ENCODE measurements at places on chromosomes 1 and 21. TPM values are rescaled to one million over a fixed set of nuclear protein-coding genes. Genes with fewer than 3 reads are reported as not detected.

The ERG gene
- not detected for total RNA-seq

DNA sequence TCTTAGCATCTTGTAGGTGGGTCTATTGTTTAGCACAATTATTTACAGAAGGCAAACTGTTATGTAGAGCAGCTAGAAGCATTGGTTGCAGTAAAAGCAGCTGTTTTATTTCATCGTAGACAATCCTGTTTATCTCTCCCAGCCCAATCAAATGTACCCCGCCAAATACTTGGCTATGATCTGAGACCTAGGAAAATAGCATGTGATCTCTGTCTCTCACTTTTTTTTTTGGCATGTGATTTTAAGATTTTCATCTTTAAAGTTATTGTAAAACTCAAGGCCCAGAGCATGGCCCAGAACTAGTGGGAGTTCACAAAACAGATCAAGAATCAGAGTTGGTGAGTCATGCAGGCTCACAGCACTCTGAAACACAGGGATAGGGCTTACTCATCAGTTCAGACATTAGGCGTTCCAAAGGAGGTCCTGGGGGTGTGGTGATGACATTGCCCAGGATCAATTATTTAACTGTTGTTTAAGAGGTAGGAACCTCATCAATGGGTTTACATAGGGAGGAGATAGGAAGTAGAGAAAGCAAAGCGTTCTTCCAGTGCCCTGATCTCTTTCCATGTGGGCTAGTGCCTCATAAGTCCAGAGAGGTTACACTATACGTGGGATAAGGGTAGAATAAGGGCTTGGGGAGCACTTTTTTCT is 40.2 kb downstream of the TBX19 start:
- no peak overlapping the region for H3K4me3 ChIP-seq
- peaks cover 17% of the 10 kb centered on the region for H3K4me1 ChIP-seq
- peak; percentile 92 for DNase-seq
- peak overlapping the region; percentile 26 for H3K27ac ChIP-seq

DNA sequence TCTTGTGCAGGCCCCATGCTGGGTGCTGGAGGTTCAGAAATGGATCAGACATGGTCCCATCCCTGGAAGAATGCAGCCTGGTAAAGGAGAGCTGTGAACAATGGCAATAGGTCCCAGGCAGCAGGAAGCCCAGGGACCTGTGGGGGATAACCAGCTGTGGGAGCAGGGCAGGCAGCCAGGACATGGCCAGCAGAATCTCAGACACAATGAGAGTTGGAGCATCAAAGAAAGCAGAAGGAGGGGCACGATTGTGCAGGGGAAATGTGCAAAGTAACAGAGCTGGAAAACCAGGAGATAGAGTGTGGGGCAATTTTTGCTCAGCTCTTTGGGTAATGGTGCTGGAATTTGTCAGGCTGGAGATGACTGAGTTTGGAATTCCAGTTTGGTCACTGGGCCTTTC is 44.3 kb downstream of the C8B start:
- H3K36me3 ChIP-seq = no peaks in the 10 kb centered on the region
- no peak for DNase-seq
- H3K4me3 ChIP-seq = no peak overlapping the region
- H3K4me1 ChIP-seq = no peaks in the 10 kb centered on the region
- H3K27me3 ChIP-seq = no peaks in the 10 kb centered on the region

GRCh38 chr1:198849093-198849492 is 210.3 kb downstream of the PTPRC start:
- no peaks in the 10 kb centered on the region for H3K36me3 ChIP-seq
- H3K27me3 ChIP-seq = no peaks in the 10 kb centered on the region
- DNase-seq = no peak
- peaks cover 29% of the 10 kb centered on the region for H3K4me1 ChIP-seq
- H3K4me3 ChIP-seq = no peak overlapping the region

DNA sequence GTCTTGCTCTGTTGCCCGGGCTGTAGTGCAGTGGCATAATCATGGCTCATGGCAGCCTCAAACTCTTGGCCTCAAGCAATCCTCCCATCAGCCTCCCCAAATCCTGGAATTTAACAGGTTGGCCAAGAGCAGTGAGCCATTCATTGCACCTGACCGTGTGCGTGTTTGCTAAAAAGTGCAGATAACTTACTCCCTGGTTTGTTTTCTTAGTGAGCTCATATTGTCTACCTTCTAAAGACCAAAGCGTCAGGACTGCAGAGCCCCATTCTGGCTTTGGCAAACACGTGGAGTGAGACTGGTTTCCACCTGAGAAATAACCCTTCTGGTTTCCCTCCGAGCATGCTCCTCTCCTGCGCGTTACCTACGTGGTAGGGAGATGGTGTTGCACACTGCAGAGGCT is 32.2 kb upstream of the CA6 start:
- no peak overlapping the region for H3K27ac ChIP-seq
- H3K4me1 ChIP-seq = no peaks in the 10 kb centered on the region
- no peaks in the 10 kb centered on the region for H3K36me3 ChIP-seq
- H3K27me3 ChIP-seq = no peaks in the 10 kb centered on the region
- H3K4me3 ChIP-seq = no peak overlapping the region
- DNase-seq = no peak

The S1PR1 gene
- total RNA-seq = 2.1 TPM

- H3K4me1 ChIP-seq = peaks cover 7% of the 10 kb centered on the region
- H3K36me3 ChIP-seq = no peaks in the 10 kb centered on the region
- no peak for DNase-seq
- no peak overlapping the region for H3K27ac ChIP-seq
Measured at GRCh38 chr1:228175316-228176023, 9.9 kb downstream of the IBA57 start.

The TNFAIP8L2 gene
- total RNA-seq = not detected

The WNT3A gene
- 1.5 TPM for total RNA-seq

The C1orf116 gene
- total RNA-seq = 34.9 TPM

- H3K27me3 ChIP-seq = no peaks in the 10 kb centered on the region
- H3K4me3 ChIP-seq = no peak overlapping the region
- H3K36me3 ChIP-seq = no peaks in the 10 kb centered on the region
- peak; percentile 34 for DNase-seq
Measured at GRCh38 chr21:21230672-21231071, 232.5 kb downstream of the NCAM2 start.

- no peaks in the 10 kb centered on the region for H3K36me3 ChIP-seq
- no peaks in the 10 kb centered on the region for H3K4me1 ChIP-seq
- H3K4me3 ChIP-seq = no peak overlapping the region
- no peak for DNase-seq
- no peak overlapping the region for H3K27ac ChIP-seq
Measured at GRCh38 chr1:163836481-163836880, 514.7 kb downstream of the NUF2 start.

GRCh38 chr1:217331698-217332097 is 299.2 kb downstream of the GPATCH2 start:
- no peak overlapping the region for H3K27ac ChIP-seq
- no peaks in the 10 kb centered on the region for H3K27me3 ChIP-seq

The TSNAX gene
- total RNA-seq = 30.5 TPM

The RAVER2 gene
- total RNA-seq = 12.2 TPM

DNA sequence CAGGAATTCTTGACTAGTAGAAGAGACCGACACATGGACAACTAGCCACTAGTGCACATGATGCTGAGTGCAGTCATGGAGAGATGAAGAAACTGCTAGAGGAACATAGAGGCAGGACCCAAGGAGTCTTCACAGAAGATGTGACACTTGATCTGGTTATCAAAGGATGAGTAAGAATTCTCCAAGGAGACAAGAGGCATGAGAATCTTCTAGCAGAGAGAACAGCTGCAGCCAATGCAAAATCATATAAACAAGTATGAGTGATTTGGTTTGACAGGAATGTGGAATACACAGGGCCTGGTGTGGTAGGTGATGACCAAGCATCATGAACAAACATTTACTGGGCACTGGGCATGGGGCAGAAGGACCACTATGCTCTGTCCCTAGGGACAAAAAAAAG is 140.9 kb upstream of the CTTNBP2NL start:
- no peak overlapping the region for H3K4me3 ChIP-seq
- peaks cover 48% of the 10 kb centered on the region for H3K27me3 ChIP-seq
- H3K27ac ChIP-seq = no peak overlapping the region
- DNase-seq = no peak

GRCh38 chr1:201702936-201703335 is 126.0 kb upstream of the IPO9 start:
- H3K4me3 ChIP-seq = no peak overlapping the region
- no peaks in the 10 kb centered on the region for H3K36me3 ChIP-seq
- H3K27ac ChIP-seq = no peak overlapping the region
- H3K27me3 ChIP-seq = no peaks in the 10 kb centered on the region

DNA sequence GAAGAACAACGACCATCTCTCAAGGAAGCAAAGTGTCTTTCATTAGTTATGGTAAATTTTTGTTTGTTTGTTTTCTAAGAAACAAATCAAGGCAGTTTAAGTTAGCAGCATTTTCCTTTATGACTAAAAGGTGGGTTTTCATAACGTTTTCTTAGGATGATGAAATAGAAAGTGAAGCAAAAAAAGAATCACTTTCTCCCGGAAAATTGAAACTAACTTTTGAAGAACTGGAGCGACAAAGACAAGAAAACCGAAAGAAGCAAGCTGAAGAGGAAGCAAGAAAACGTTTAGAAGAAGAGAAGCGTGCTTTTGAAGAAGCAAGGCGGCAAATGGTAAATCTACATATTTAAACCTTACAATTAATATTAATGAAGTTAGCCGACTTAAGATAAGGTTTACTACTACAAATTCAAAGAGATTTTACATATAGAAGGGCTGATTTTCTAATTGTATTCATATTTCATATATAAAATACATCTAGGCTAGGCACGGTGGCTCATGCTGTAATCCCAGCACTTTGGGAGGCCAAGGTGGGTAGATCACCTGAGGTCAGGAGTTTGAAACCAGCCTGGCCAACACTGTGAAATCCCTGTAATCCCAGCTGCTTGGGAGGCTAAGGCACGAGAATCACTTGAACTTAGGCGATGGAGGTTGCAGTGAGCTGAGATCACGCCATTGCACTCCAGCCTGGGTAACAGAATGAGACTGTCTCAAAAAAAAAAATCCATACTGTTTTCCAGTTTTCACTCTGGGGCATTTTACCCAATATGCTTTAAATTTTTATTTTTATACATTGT is 38.3 kb downstream of the NEXN start:
- no peak for DNase-seq
- no peak overlapping the region for H3K4me3 ChIP-seq
- H3K4me1 ChIP-seq = peaks cover 11% of the 10 kb centered on the region
- no peaks in the 10 kb centered on the region for H3K27me3 ChIP-seq

- no peaks in the 10 kb centered on the region for H3K36me3 ChIP-seq
- peak overlapping the region; percentile 83 for H3K4me3 ChIP-seq
- no peak for DNase-seq
- H3K4me1 ChIP-seq = peaks cover 44% of the 10 kb centered on the region
- H3K27me3 ChIP-seq = no peaks in the 10 kb centered on the region
- peak overlapping the region; percentile 89 for H3K27ac ChIP-seq
Measured at GRCh38 chr1:198933515-198934222, 294.8 kb downstream of the PTPRC start.

DNA sequence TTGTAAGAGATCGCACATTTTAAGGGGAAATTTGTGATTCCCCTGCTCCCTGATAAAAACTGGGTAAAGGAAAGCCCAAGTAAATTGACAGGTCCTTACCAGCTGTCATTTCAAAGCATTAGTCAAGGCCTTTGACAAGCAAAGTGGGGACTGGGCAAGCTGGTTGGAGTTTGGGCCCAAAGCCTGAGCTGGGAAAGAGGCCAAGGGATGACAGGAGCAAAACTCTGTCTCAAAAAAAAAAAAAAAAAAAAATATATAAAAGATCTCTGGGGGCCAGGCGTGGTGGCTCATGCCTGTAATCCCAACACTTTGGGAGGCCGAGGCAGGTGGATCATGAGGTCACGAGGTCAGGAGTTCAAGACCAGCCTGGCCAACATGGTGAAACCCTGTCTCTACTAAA is 36.9 kb downstream of the SLC2A1 start:
- H3K27me3 ChIP-seq = no peaks in the 10 kb centered on the region
- DNase-seq = no peak
- H3K4me1 ChIP-seq = peaks cover 25% of the 10 kb centered on the region
- H3K4me3 ChIP-seq = no peak overlapping the region

DNA sequence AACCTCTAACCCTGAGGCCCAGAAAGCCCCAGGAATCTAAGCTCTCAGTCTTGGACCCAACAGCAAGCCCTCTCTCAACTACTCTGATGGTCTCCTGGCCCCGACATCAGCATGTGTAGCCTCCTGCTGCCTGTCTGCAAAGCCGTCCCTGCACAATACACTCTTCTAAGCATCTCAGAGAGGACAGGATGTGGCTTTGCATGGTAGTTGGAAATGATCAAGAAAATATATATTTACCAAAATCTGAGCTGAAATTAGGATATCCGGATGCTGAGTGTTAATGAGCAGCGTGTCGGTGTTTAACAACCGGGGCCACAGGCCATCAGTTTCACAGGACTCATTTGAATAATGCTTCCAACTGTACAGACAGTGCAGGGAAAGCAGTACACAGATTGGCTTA is 59.1 kb upstream of the SIM2 start:
- no peak for DNase-seq
- 0 out of 2 replicates have a peak overlapping the region, but pooled peaks have one; percentile 20 for H3K4me3 ChIP-seq
- peaks cover 25% of the 10 kb centered on the region for H3K4me1 ChIP-seq
- no peaks in the 10 kb centered on the region for H3K36me3 ChIP-seq
- H3K27me3 ChIP-seq = no peaks in the 10 kb centered on the region

- H3K27ac ChIP-seq = peak overlapping the region; percentile 71
- H3K4me1 ChIP-seq = peaks cover 18% of the 10 kb centered on the region
- H3K4me3 ChIP-seq = no peak overlapping the region
- no peaks in the 10 kb centered on the region for H3K36me3 ChIP-seq
- H3K27me3 ChIP-seq = no peaks in the 10 kb centered on the region
Measured at GRCh38 chr1:231930257-231930947, 303.8 kb downstream of the DISC1 start.

GRCh38 chr1:228150461-228151179 is 890 bp downstream of the GJC2 start:
- no peaks in the 10 kb centered on the region for H3K27me3 ChIP-seq
- H3K4me1 ChIP-seq = no peaks in the 10 kb centered on the region
- no peak overlapping the region for H3K4me3 ChIP-seq
- peaks cover 11% of the 10 kb centered on the region for H3K36me3 ChIP-seq
- H3K27ac ChIP-seq = no peak overlapping the region
- no peak for DNase-seq

DNA sequence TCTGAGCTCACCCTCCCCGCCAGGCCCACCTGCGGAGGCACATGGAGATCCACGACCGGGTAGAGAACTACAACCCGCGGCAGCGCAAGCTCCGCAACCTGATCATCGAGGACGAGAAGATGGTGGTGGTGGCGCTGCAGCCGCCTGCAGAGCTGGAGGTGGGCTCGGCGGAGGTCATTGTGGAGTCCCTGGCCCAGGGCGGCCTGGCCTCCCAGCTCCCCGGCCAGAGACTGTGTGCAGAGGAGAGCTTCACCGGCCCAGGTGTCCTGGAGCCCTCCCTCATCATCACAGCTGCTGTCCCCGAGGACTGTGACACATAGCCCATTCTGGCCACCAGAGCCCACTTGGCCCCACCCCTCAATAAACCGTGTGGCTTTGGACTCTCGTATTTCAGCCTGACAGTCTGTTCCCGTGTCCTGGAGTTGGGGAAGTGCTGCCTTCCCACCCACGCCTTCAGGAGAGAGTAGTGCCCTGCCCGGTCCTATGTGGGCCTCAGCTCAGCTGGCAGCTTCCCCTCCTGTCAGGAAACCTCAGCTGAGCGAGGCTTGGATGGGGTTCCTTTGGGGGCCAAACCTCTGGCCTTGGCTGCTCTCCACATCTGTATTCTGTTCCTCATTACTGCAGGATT is 9.2 kb downstream of the ZBTB48 start:
- H3K4me3 ChIP-seq = no peak overlapping the region
- H3K27me3 ChIP-seq = no peaks in the 10 kb centered on the region
- DNase-seq = no peak
- peaks cover 9% of the 10 kb centered on the region for H3K4me1 ChIP-seq

The LEFTY1 gene
- not detected for total RNA-seq

GRCh38 chr1:151312411-151312810 is 14.8 kb downstream of the PI4KB start:
- peaks cover 51% of the 10 kb centered on the region for H3K4me1 ChIP-seq
- H3K27ac ChIP-seq = peak overlapping the region; percentile 91
- peak overlapping the region; percentile 39 for H3K4me3 ChIP-seq

The PLPP3 gene
- 32.8 TPM for total RNA-seq

Data from PC-3 (cell line).